Activated T-cell treated with anti-CD3 and anti-CD28 coated beads, Interleukin-2, amount 50 U/mL, for 1 hour (primary cell): ENCODE measurements at places on chromosomes 2 and 18.
A peak's percentile ranks its signal among the peaks of the same experiment; 100 is the strongest.

DNA sequence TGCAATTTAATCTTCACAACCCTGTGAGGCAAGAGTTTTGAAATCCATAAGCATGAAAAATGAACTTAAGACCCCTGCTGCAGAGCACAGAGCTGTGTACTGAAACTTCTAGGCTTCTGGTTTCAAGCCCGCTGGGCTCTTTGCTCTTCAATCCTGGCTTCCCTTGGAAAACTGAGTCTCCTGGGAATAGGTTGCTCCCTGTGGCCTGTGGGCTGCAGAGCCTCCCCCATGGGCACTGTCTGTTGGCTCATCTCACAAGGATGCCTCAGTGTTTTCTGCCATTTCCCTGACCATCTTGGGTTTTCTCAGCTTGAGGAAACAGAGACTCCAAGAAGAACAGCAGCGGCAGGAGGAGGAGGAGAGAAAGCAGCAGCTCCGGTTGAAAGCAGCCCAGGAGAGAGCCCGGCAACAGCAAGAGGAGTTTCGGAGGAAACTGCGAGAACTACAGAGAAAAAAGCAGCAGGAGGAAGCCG, 44.5 kb downstream of the SUMO1 start:
- DNase-seq, result no peak

DNA sequence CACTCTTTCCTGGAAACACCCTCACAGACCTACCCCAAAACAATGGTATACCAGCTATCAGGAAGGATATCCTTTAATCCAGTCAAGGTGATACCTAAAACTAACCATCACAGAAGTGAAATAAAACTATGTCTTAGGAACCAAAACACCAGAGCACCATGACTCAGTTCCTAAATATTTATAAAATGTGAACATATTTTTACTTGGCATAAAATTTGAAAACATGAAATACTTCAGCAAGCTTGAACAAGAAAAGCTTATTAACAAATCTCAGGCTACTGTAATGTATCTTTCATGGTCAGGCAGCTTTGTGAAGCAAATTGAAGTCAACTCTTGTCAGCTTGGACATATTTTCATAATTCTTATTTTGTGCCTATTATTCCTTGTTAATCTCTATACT, 440.8 kb upstream of the CDH20 start:
- DNase-seq, result no peak

GRCh38 chr18:48354746-48355260, 54.4 kb downstream of the ZBTB7C start:
- DNase-seq, result no peak

GRCh38 chr2:223041527-223042109, 10.4 kb upstream of the KCNE4 start:
- DNase-seq, result no peak

DNA sequence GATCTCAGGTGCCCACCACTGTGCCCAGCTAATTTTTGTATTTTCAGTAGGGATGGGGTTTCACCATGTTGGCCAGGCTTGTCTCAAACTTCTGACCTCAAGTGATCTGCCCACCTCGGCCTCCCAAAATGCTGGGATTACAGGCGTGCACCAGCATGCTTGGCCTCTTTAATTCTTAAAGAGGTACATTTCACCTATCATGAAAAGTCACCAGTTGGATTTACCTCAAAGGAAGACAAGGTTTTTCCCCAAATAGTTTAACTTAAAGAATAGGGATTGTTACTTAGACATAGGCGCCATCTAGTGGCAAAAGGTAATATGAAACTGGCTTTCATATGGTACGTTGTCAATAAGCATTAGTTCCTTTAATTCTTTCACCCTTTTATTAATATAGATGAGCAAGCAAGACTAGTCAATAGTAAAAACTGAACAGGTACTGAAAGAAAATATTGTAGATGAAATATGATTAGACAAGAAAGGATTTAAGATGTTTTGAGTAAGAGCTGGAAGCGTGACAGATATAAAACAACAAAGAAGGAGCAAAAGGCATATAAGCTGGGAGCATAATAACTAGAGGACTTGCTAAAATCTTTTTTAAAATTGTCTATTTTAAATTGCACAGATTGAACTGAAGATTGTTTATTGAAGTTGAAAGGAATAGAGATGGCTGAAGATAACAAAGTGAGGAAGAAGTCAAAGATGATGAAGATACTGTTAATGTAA, 35.0 kb upstream of the PSMD14 start:
- DNase-seq, result peak; percentile 22

- no peak for DNase-seq
These were observed 91.9 kb upstream of the FOSL2 start for GRCh38 chr2:28300485-28301341.

- DNase-seq, result no peak
These were observed 5.5 kb downstream of the ZNF532 start for GRCh38 chr18:58870130-58870529.

DNA sequence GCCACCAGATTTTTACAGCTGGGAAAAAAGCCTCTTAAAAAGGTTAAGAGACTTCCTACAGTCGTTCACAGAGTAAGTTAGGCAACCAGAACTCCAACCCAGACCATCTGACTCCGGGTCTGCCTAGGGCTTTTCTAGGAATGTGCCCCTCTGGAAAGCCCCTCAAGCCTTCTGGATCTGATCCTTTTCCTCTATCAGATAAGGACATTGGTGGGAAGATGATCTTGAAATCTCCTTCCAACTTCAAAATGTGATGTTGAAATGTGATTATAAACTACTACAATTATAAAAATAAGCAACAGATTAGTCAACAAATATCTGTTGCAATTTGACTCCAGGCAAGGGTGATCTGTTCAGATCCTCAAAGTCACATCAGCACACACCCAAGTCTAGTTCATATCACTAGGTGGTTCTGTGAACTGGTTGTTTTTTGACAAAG, 270.4 kb downstream of the ARHGAP15 start:
- DNase-seq, result no peak

DNA sequence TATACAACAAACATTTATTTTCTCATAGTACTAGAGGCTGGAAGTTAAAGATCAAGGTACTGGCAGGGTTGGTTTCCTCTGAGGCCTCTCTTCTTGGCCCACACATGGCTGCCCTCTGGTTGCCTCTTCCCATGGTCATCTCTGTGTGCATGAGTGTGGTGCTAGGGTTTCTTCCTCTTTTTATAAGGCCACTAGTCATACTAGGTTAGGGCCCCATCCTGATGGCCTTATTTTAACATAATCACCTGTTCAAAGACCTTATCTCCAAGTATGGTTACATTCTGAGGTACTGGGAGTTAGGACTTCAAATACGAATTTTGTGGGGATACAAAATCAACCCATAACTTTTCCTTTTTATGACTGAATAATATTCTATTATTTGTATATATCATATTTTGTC, 4.8 kb upstream of the RIOK3 start:
- DNase-seq, result no peak

DNA sequence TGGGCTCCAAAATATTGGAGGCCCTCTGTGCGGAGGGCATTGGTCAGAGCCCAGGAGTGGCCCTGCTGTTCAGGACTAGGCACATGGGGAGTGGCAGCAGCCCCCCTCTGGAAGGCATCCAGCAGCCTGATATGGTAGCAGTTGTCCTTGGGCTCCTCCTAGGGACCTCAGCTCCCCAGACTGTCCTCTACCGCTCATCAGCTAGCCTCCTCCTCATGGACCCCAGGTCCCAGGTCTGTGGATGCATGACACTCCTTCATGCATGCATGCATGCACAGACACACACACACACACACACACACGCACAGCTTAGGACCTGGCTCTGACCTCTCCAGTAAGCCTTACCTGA, 15.4 kb upstream of the ATP6V1B1 start:
- DNase-seq, result no peak

DNA sequence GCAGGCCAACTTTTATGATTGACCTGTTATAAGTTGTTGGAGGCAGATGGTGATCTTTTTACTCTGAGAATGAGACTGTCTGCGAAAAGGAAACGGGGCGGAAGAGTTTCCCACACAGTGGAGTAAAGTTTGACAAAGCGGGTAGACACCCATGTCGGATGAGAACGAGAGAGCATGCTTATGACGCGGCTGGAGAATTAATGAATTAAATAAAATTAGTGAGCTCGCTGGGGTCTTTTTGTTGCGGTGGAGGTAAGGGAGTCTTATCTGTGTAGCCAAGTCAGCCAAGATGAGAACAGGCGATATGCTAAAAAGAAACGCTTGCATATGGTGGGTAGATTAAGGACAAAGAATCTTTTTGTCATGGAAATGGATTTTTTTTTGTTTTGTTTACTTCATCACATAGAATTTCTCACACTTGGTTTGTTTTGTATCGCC, 1.8 kb downstream of the SALL3 start:
- DNase-seq, result no peak

- DNase-seq, result no peak
These were observed 52.7 kb upstream of the NPAS2 start for GRCh38 chr2:100767224-100767653.
